ENCODE measurements at places on chromosomes 3 and 15.

GRCh38 chr15:89550427-89550826, 24.8 kb upstream of the TICRR start:
- no peak for DNase-seq

DNA sequence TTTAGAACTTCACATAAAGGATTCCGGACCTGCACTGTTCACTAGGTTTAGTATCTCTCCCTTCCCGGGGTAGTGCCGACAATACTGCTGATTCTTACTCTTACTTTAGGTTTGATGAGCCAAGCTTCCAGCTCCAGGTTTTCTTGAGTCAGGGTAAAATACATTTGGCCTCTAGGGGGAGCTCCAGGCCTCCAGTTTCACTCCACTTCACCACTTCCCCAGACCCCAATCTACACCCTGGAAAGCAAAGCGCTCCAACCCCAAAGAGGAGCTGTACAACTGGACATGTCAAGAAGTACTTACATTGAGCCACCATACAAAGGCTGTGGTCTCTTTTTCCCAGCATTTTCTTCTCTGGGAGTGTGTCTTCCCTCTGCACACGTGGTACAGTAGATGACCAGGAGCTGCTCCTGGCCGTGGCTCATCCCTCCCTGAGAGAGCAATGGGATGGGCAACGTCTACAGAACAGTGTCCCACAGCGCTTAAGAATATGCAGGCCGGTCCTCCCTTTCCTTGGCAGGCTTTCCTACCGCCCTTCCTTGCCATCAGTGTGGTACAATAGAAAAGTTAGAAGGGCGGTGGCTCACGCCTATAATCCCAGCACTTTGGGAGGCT, 93.9 kb upstream of the CCDC80 start:
- DNase-seq = peak; percentile 49

- DNase-seq = no peak
These were observed 26.5 kb downstream of the IQSEC1 start for GRCh38 chr3:13046569-13047274.

DNA sequence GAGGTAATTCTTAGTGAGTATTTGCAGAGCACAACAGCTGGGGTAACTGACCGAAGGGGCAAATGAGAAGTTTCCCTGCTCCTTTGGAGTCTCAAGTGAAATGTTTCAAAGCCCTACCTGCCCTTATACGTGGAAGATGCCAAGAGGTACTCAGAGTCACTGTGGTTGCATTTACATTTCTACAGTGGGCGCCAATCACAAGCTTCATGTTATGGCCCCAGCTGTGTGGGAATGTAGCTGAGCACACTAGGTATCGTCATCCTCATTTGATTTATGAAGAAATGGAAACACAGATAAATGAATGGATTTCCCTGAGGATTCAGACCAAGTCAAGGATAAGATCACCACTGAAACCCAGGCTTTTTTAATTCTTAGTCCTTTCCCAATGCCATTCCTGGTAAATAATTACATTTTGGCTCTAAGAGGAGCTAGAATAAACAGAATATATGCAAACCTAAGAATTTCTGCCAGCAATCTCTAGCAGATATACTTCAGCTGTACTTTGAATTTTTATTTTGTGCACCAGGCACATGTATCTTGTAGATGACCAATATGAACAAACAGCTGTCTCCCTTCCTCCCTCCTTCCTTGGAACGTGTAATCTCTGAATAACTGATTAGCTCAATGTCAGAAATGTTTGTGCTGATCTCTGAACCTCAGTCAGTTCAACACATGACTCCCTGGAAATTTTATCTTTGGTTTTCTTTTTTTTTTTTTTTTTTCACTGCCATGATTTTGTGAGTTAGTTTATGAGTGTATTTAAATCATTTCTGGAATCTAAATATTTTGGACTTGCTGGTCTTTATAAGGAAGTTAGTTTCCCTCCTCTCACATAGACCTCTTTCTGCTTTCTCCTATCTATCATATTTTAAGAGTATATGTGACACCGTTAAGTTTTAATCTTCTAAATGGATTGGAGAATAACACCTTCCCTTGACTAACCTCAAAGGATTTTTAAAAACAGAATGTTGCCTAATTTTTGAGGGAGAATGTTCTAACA, 69.2 kb downstream of the MAP2K5 start:
- DNase-seq = no peak

DNA sequence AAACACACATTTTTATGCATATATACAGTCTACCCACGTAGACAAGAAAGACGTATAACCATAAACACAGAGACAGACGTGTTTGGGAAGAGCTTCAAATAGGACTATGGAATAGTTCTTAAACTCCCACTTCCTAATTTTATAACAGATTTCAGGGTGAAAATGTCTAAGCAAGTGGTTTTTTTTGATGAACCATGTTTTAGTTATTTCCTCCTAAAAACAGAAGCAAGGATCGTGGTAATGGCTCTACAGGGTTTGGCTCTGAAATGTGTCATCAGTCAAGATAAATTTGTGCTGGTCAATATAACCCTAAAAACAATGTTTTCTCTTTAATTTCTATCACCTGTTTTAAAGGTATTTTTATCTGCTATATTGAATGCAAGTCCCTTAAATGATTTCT, 58.2 kb downstream of the FMN1 start:
- DNase-seq = no peak

- no peak for DNase-seq
These were observed 45.8 kb upstream of the TRA2B start for GRCh38 chr3:185983495-185984141.

- DNase-seq = no peak
These were observed 11.8 kb upstream of the SLC2A2 start for GRCh38 chr3:171038342-171038741.

DNA sequence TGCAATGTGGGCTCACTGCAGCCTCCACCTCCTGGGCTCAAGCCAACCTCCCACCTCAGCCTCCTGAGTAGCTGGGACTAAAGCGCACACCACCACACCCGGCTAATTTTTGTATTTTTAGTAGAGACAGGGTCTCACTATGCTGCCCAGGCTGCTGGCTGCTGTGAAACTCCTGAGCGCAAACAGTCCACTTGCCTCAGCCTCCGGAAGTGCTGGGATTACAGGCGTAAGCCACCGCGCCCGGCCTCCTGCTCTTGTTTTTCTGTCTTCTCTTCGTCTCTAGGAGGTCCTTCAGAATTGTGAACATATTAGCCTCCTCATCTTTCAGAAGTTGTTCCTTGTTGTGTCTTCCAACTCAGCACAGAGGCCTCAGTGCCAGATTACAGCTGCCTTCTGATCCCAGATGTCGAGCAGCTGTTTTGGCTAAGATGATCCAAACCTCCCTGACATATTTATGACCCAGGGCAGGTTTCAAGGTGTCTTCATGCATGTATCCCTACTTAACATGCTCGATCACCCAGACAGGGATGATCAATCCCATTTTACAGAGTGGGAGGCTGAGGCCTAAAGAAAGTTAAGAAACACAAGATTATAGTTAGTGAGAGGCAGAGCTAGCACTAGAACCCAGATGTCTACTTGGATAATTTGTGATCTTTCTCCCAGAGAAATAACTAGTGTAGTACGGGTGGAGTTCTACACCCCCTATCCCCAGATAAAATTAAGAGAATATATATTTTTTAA, 32.1 kb upstream of the UMPS start:
- DNase-seq = no peak

DNA sequence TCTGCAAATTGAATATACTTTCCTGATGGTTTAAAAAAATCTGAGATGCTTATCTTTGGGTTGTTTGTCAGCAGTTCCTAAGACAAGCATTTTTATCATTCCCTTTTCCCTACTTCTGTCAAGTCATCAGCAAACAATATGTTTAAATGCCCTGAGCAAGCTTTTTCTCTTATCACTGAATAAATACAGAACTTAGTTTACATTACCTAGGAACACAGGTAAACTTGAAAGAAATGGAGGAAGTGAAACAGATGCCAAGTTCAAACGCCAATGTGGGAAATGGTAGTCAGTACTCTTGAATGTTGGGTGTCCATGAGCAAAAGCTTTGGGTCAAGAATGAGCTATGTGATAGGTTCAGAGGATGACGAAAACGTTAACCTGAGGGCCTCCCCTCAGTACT, 17.2 kb upstream of the TCAIM start:
- DNase-seq = no peak

DNA sequence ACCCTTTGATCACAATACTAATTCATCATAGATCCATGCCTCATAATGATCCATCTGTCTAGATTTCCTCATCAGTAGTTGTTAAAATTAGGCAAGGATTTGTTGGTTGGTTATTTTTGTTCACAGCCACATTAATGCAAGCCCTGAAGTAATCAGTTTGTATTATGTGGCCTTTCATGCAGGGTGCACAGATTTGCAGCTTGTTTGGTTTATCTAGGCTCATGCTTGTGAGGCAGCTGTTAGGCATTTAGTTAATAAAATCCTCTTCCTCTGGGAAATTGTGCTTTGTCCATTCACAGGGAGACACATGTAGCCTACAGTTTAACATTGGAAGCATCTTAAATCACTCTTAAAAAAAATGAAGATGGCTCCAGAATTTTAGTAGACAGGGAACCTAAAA, 162.8 kb upstream of the ZNF385D start:
- DNase-seq = peak; percentile 10

DNA sequence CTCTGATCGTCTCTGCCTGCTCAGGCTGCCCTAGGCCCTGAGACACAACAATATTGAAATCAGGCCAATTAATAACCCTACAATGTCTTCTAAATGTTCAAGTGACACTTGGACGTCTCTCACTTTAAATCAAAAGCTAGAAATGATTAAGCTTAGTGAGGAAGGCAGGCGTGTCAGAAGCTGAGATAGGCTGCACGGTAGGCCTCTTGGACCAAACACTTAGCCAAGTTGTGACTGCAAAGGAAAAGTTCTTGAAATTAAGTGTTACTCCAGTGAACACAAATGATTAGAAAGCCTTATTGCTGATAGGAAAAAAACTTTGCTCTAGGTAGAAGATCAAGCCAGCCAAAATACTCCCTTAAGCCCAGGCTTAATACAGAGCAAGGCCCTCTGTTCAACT, 2.2 kb downstream of the HPS3 start:
- no peak for DNase-seq

DNA sequence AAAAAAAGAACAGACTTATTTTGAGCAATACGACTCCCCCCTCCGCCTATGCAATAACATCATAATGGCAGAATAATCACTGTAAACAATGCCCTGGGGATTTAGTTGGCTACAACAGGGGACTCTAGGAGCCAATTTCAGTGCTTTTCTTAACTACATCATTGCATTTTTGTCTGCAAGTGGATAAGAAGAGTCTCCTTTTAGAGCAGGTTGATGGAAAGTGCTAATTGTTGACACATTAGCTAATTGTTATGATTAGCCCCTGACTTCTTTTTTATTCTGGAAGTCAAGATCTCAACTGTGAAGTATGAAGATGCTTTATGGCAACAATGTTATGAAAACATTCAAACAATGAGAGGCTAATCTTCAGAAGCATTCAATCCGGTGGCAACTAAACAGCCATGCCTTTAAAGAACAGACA, 121.2 kb downstream of the MECOM start:
- no peak for DNase-seq

GRCh38 chr15:83207660-83208366, at the start of gene HDGFL3:
TSS of gene HDGFL3 (minus strand) at chr15:83207823. CDS start at chr15:83207414, 409 bp downstream.
- no peak for DNase-seq

DNA sequence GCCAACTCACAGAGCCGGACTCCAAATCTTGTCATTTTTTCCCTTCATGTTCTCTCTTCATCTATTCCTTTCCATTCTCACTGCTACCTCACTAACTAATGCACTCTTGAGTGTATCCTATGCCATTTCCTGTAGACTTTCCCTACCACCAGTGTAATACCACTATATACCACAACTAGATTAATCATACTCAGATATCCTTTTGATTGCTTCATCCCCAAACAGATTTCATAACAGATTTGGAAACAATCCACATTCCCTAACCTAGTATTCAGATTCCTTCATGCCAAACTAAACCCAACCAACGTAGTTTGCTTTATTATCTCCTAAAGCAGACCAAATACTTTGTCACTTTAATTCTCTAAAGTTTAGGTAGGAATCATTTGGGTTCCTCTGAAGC, 2.6 kb upstream of the PLOD2 start:
- DNase-seq = peak; percentile 84

- no peak for DNase-seq
These were observed 29.8 kb downstream of the NGRN start for GRCh38 chr15:90295270-90295648.

DNA sequence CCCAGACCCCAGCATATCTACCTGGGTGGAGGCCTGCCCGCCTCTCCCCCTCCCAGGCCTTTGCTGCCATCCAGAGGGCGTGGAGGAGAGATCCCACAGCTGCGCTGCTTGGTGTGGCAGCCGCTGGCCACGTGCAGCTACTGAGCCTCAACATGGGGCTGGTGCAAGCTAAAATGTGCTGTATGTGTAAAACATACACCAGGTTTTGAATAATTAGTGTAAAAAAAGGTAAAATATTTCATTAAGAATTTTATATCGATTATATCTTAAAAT, 95.8 kb downstream of the SEC22A start:
- DNase-seq = no peak

DNA sequence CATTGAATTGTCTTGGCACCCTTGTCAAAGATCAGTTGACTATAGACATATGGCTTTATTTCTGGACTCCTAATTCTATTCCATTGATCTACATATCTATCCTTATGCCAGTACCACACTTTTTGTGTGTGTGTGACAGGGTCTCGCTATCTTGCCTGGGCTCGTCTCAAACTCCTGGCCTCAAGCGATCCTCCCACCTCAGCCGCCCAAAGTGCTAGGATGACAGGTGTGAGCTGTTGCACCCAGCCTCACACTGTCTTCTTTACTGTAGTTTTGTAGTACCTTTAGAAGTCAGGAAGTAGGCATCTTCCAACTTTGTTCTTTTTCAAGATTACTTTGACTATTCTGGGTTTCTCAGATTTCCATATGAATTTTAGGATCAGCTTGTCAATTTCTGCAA, 24.3 kb downstream of the CDAN1 start:
- DNase-seq = no peak

DNA sequence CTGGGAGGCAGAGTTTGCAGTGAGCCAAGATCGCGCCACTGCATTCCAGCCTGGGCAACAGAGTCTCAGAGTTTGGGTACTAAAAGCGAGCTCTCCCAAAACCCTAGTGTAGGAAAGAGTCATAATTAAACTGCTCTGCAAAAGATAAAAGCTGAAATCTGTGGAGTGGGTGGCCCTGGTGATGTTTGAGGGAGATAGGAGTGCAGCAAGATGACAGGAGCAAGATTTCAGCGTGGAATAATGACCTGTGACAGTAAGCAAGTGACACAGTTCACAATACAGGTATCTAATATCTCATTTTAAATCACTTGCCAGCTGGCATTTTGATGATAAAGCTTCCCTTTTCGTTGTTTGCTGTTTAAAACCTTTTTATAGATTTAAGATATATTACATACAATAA, 79.3 kb downstream of the MDFIC2 start:
- DNase-seq = no peak

- DNase-seq = no peak
These were observed 89.6 kb downstream of the FILIP1L start for GRCh38 chr3:100024520-100025303.

DNA sequence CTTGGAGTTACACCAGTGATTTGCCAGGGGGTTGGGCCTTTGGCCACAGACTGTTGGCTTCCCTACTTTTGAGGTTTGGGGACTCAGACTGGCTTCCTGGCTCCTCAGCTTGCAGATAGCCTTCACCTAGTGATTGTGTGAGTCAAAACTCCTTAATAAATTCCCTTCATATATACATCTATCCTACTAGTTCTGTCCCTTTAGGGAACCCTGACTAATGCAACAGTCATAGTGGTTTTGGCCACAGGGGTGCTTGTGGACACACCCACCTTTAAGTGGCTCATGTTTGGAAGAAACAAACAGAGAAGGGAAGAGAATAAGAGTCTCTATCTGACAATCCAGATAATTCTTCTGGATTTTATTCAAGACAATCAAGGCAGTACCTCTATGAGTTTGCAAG, 457.7 kb downstream of the EPHA3 start:
- no peak for DNase-seq
